ENCODE measurements at places on chromosomes 1 and 21.
A peak's percentile ranks its signal among the peaks of the same experiment; 100 is the strongest.

DNA sequence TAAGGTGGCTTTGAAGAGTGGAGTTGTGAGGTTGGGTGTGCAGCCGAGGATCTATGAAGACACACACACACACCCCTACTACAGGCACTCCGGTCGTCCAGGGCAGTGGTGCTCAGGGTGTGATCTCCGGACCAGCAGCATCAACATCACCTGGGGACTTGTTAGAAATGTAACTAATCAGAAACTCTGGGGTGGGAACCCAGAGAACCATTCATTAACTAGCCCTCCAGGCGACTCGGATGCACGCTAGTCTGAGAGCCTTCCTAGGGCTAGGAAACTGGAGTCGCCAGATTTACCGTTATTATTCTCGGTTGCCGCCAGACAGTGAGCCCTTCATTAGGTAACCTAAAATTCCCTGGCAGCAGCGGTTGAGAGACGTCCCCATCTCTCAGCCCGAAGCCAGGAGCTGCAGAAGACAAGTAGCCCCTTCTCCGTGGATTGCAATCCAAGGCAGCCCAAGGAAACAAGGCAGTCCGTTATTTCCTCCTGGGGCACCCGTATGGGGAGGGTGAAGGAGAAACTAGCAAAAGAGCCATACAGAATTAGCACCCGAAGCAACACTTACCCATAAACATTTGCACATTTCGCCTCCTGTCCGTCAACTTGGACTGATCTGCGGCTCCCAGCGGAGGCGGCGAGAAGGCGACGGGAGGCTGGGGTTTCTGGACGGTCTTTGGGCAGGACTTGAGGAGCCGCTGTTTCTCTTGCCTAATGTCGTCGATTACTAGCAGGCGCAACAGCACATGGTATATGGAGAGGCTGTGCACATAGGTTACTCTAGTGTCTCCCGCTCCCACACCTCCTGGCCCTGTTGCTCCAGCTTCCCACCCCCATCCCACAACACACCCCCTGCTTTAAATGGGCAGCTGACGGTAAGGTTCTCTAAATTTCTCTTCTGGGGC lies 2.9 kb upstream of the CCN1 start:
- DNase-seq, result no peak

DNA sequence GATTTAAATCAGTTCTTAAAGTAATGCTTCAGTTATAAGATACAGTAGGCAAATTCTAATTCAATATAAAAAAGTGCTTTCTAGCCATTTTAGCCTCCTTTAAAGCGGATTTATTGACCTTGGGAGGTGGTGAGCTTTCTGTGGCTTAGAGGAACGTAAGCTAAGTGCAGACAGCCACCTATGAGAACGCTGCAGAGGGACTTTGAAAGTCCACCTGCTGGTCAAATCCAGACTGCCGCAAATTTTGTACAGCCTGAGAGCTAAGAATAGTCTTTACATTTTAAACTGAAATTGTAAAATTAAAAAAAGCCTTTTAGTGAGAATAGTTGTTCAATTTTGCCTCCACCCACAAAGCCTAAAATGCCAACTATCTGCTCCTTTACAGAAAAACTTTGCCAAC lies 67.0 kb upstream of the SSX2IP start:
- no peak for DNase-seq

- no peak for DNase-seq
Observed at GRCh38 chr1:234281826-234282489, 91.3 kb upstream of the COA6 start.

DNA sequence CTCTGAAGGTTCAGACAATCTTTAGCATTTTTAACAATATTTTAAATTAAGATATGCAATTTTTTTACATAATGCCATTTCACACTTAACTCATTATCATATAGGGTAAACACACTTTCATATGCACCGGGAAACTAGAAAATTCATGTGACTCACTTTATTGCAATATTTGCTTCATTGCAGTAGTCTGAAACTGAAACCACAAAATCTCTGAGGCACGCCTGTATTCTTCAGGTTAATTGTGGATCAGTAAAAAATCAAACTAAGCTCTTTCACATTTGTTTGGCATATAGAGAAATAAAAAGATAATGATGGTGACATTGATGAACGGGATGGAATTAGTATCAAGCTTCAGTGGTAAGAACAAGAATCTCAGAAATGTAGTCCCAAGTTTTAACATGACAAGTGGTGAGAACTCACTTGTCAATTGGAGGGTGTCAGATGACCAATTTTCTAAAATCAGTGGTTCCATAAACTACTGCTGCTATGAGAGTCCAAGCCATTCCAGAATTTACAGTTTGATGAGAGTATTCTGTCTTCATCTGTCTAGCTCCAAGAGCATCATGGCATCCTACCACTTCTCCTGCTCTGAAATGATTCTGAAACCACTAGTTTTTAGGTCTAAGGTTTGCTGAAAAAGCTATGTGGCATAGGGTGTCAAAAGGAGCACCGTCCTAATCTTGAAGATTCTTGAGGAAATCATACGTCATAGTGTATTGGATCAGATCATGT lies 281.0 kb downstream of the PTPRC start:
- peak; percentile 40 for DNase-seq

DNA sequence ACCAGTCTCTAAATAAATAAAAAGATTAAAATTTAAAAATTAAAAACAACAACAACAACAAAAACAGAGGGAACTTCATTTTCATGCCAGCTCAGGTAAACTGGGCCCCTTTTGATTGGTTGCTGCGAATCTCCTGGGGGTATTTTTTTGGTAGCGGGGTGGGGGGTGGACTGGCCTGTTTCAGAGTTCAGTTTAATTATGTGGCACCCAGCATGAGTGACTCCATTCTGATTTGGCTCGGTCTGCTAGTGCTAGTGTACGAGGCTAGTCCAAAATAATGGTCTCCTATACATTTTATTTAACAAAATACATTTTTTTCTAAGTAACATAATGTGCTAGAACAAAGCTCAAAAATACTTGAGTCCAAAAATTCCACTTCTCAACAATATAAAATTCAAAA lies 18.2 kb downstream of the PDIK1L start:
- no peak for DNase-seq

DNA sequence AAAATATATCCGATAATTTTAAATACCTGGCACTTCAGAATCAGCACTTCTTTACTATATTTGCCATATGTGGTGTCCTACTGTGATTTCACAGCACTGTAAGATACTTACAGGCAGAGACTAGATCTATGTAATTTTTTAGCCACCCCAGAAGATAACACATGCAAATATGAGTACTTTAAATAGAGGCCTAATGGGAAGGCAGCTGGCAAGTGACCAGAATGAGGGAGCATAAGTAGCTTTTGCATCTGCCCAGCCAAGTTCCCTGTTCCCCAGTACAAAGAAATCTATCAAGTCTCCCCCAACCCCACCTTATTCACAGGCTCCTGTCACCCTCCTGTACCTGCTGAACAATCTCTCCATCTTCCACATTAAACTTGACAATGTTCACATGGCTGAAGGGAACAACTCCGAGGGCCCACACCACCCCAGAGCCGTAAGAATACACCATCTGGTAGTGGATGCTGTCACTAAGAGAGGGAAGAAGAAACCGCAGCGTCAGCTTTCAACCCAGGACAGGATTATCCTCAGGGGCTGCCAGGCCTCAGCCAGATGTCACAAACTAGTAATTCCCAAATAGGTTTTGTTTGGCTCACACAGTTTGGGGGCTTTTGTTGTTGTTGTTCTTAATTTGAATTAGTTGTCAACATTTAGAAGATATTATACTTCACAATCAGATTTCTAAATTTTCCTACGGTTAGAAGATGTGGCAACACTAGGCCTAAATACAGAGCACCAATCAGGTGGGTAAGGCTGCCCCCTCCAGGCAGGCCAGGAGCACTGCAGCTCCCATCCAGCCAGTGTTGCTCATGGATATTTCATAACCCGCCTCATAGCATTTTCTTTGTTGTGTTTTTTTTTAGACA lies 10.4 kb downstream of the EMC1 start:
- peak; percentile 73 for DNase-seq

GRCh38 chr1:26784023-26784871 lies 3.5 kb upstream of the PIGV start:
- peak; percentile 21 for DNase-seq

DNA sequence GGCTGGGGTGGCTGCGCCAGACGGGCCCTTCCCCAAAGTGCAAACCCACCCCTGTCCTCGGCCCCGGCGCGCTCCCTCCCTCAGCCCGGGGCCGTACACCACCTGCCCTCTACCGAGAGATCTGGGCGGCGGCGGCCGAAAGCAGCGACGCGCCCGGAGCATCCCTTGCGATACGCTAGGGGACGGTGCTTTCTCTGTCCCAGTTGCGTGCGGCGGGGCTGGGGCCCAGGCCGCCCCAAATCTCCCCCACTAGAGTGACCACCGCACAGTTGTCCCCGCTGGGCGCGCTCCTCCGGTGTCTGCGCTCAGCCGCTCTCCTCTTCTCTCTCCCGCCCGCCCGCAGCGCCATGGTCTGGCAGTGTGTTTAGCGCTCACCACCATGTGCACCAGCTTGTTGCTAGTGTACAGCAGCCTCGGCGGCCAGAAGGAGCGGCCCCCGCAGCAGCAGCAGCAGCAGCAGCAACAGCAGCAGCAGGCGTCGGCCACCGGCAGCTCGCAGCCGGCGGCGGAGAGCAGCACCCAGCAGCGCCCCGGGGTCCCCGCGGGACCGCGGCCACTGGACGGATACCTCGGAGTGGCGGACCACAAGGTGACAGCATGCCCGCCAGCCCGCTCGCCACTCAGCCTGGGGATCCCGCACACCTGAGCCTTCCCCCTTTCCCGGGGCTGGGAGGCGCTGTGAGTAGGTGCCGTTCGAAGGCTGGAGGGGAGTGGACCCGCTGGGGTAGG lies 1.0 kb downstream of the ST6GALNAC5 start:
- no peak for DNase-seq
